ENCODE measurements at places on chromosomes 3 and 15.

- DNase-seq: no peak
Measured at GRCh38 chr3:136979684-136980083, 21.9 kb downstream of the IL20RB start.

GRCh38 chr3:25568525-25569078, 96.1 kb downstream of the TOP2B start:
- no peak for DNase-seq

DNA sequence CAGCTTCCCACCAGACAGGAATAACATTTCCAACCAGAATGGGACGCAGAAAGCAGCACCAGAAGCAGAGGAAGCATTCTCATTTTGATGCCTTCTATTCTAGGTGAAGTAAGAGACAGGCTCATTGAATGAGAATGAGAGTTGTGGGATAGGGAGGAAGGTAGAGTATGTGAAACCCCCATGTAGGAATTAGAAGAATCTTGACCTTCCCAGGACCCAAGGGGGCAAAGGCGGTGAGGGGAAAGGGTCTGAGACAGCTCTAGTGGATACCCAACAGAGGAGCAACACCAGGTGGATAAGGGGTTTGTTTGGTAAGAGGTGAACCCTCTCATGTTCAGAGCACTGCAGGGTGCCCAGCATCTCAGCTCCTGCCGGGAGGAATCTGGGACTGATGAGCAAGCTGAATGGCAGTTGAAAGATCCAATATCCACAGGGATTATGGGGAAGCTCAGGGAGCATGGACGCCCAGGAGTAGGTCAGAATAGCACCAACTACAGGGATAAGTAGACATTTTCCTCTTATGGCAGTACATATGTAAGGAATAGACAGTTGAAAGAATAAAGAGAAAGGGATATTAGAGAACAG, 77.0 kb downstream of the PLCL2 start:
- no peak for DNase-seq

DNA sequence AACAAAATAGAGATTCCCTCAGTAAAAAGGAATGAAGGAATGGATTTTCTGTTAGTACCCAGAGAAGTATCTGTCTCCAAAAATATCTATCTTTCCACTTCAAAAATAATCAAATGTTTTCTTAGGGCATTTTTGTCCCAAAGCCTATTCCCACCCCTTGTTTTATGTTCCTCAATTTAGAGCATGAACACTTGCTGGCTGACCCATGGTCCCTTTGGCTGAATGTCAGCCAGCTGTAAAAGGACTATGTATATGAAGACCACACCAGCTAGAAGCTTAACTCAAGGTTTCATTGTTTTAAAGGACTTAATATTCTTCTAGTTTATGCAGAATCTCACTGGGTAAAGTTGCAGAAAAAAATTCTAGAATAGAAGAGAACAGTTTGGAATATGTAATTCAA, 931.2 kb downstream of the MCTP2 start:
- DNase-seq: no peak

- no peak for DNase-seq
Measured at GRCh38 chr15:82051664-82052063, 5.8 kb upstream of the MEX3B start.

DNA sequence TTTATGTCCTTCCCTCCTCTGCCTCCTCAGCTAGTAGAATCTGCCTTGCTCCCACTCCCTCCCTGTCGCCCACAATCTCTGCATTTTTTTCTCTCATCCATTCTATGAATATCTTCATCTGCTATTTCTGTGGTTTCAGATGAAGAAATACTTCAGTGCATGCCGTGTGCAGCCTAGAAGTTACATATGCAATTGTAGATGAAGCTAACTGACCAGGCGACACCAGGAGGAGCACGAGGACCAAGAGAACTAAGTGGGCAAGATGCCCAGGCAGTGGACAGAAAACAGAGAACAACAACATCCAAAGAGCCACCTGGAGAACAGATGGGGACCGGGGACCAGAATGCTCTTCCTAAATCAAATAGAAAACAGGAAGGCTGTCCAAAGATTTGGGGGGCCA, 121.4 kb upstream of the ATP11B start:
- DNase-seq: peak; percentile 36

GRCh38 chr3:48465531-48466378, 19.2 kb downstream of the ATRIP start:
- peak; percentile 97 for DNase-seq

DNA sequence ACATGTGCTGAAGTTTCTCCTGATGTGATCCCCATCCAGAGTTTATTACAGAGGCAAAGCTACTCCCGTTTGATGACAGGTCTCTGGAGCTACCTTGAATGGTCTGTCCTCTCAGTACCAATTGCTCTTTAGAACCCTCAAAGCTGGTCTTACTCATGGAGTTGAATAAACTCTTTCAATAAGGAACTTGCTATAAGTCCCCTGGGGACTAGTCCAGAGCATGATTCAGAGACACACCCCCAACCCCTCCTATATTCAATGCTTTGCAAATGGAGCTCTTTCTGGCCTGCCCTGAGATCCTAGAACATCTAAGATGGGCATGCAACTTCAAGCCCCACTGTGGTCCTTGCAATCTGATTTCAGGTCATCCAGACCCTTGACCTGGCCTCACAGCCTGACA, 23.9 kb upstream of the TPM1 start:
- no peak for DNase-seq

GRCh38 chr3:183822631-183823030, 2.7 kb downstream of the MAP6D1 start:
- DNase-seq: no peak

- DNase-seq: no peak
Measured at GRCh38 chr3:194170793-194171192, 34.8 kb downstream of the HES1 start.

- no peak for DNase-seq
Measured at GRCh38 chr15:80561500-80561899, 133.6 kb upstream of the ABHD17C start.

- no peak for DNase-seq
Measured at GRCh38 chr3:38567498-38567897, 71.4 kb downstream of the EXOG start.

GRCh38 chr15:92166751-92167405, 226.8 kb upstream of the ST8SIA2 start:
- DNase-seq: no peak

DNA sequence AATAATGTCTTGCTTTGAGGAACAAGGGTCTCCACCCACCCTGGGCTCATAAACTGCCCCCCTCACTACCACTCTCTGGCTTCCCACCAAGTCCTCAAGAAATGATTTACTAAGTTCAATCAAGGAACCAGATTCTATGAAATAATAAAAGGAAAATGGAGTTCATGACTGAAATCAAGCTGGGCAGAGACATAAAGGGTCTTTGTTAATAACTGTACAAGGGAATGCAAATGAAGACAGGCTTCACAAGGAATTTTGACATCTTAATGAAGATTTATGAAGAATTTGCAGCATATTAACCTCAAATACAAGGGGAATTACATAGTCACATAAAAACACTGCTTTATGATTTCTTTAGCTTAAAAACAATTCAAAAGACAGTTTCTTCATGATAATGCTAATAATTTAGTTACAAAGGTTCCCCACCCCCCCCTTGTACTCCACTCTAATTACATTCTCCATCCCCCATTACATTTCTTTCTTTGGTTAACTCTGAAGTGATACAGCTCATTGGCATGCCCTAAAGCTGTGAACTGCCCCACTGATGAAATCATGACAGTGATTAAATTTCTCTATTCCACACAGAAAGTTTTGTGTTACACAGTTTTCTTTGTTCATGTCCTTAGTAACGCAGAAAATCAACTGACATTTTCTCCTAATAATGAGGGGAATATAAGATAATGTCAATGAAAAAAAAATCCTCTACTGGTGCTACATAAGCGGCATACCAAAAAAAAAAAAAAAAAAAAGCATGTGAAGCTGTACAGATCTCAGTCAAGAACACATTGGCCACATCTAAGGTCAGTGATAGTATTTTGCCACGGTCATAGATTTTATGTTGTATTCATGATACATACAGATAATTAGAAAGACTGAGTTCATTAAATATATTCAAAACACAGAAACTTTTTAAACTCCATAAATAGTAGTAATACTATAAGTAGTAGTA, 54.4 kb downstream of the WWTR1 start:
- DNase-seq: no peak

DNA sequence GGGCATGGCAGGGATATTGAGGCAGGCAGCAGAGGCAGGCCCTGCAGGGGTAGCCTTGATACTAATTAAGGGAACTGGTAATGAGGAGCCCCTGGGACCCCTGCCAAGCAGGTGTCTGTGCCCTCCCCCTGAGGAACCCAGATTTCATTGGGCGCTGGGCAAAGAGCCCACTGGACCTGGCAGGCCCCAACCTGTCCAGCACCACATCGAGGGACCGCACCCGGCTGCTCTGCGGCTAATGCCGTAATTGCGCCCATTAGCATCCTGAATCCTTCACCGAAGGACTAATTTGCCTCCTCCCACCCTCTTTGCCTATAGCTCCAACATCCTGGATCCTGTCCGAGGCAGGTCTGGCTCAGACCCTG, 13.7 kb upstream of the SEMA3B start:
- no peak for DNase-seq

DNA sequence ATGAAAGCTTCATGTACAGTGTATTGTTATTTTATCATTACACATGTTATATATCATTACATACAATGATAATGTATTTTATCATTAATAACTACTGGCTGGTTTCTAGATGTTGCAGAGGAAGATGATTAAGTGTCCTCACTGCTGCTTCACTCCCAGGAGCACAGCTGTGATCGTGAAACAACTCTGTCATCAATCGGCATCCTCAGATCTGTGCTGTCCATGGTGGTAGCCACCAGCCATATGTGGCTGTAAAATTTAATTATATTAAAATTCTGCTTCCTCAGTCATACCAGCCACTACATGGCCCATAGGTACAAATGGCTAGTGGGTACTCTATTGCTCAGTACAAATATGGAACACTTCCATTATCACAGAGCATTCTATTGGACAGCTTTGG, 379.4 kb upstream of the CFAP20DC start:
- DNase-seq: no peak

DNA sequence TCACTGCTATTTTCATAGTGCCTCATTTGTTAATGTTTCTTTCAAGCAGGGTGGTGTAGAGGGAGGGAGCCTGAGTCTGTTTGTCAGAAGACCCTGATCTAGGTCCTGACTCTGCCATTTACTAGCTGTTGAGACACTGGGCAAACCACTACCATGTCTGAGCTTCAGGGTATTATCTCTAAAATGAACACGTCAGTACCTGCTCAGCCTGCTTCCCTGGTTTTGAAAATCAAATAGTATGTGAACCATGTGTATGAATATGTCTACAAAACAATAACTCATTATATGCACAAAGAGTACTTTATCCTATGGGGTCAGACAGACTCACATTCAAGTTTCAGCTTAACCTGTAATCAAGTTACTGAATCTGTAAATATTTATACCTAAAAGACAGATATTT, 25.1 kb downstream of the SYNPR start:
- no peak for DNase-seq

- DNase-seq: no peak
Measured at GRCh38 chr15:42267286-42267685, 5.7 kb upstream of the GANC start.

DNA sequence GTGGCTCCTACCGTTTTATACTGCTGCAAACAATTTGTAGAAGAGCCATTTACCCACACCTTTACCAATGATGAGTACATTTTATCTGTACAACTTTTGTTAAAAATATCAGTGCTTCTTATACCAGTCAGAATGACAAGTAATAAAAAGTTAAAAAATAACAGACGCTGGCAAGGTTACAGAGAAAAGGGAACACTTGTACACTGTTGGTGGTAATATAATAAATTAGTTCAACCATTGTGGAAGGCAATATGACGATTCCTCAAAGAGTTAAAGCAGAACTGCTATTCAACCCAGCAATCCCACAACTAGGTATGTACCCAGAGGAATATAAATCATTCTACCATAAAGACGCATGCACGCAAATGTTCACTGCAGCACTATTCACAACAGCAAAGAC, 51.9 kb downstream of the ARRDC4 start:
- DNase-seq: no peak

DNA sequence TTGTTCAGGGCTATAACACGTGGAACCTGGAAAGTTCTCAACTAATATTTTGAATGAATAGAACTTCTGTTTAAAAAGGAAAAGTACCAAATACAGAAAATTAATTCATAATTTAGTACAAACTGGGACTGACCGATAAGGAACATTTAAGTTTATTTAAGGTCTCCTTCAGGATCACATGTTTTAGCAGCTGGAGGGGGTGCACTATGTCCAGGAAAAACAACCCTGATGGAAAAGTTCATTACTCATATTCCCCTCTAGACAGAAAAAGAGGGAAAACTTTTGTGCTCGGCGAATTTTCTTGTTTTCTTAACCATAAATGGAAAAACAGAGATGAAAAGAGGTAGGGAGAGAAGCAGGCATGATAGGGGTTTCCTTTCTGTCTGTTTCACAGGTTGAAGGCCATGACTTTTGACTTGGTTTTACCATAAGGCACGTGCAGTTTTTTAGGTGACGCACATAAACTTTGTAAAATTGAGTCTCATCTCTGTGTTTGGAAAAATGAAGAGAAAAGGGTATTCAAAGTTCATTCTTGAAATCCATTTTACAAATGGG, 26.5 kb downstream of the FRMD4B start:
- DNase-seq: no peak

DNA sequence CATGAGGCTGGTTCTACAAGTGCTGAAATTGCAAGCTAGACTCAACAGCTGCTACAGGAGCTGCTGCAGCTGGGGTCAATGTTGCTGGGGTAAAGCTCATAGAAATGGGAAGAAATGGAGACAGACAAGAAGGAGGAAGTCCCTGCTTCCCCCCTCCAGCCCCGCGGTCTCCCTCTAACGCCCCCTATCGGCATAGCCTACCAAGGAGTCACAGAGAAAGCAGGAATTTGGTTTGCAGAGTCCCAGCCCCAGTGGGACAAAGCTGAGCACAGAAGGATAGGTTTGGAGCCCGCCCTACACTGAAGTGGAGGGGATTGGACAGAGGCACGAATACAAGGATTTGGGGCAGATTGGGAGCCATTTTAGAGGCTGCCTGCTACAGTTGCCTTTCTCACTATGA, 176.9 kb upstream of the ANKRD28 start:
- DNase-seq: no peak

DNA sequence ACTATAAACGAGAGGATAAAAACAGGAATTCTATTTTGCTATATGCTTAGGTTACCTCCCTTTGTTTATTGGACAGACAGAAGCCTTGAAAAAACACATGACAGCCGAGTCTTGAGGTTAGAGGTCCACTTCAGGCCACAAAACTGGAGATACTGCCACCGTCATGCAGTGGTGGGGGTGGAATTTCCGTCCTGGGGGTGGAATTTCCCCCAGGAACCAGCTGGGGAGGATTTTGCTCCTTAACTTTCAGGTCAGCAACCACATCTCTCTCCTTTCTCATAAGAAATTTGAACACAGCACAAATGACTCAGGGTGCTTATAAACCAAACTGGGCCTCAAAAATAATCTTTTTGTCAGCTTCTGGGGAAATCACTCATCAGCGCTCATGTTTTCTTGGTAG, 545.8 kb upstream of the ADAMTS9 start:
- no peak for DNase-seq

GRCh38 chr15:38680775-38681174, 116.2 kb upstream of the RASGRP1 start:
- DNase-seq: no peak

All from AG04449 (cell line).